CD4-positive, alpha-beta memory T cell (primary cell): ENCODE measurements at places on chromosomes 16 and 17. TPM values are rescaled to one million over a fixed set of nuclear protein-coding genes. Genes with fewer than 3 reads are reported as not detected.

Gene TBC1D3L
- 1.7 TPM for polyA plus RNA-seq

Gene C1QTNF8
- not detected for polyA plus RNA-seq

- peaks cover 53% of the 10 kb centered on the region for H3K4me1 ChIP-seq
- no peaks in the 10 kb centered on the region for H3K27me3 ChIP-seq
- peaks cover 36% of the 10 kb centered on the region for H3K36me3 ChIP-seq
- H3K4me3 ChIP-seq: no peak overlapping the region
Observed at GRCh38 chr17:42132941-42133340, 10.3 kb downstream of the HSPB9 start.

- H3K27me3 ChIP-seq: no peaks in the 10 kb centered on the region
- no peaks in the 10 kb centered on the region for H3K4me1 ChIP-seq
- H3K27ac ChIP-seq: no peak overlapping the region
- DNase-seq: no peak
Observed at GRCh38 chr17:32588135-32588534, 101.3 kb downstream of the CDK5R1 start.
